Left hindlimb (tissue), 1 donor: ENCODE measurements at places on chromosomes 5 and 9.

DNA sequence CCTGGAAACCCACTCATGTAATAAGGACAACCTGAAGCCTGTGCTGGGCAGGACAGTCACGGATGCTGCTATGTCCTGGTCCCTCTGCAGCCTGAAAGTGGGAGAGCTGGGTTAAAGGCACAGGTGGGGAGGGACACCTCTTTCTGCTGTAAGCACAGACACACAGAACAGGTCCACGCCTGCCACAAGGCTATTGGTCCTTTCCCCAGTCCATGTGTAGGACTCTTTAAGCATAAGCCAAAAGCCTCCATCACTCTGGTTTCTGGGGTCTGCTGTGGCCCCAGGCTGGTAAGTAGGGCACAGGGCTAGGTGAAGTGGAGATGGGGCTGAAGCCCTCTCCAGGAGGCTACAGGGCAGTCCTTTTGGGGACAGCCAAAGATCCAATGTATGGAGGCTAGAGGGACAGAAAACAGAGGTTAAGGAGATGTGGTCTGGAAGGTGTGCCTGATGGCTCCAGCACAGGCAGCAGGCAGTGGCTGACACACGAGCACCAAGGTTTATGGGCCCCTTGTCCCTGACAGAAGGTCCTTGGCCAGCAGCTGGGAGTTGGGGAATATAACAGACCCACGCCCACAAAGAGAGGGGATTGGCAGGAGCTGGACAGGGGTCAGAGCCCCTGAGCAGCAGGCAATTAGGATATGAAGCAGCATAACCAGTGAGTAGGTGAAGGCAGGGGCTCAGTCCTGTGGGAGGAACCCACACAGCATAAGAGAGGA lies 203.6 kb upstream of the MVB12B start:
- DNase-seq = no peak

DNA sequence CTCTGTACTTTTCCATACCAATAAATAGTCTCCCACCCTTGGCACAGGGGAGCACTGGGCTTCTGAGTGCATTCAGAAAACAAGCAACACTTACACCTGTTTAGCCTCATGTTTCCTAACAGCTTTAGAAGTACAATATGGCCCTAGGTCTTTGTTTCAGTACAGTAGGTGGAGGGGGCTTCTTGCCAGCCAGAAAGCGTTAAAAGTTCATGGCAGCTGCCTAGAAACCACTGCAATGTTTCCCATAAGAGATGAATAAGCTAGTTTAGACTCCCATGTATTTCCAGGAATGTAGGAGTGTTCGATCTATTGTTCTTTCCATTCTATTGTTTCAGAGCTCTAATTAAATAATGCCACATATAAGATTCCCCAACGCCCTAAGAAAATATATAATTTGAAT lies 444.8 kb downstream of the ARHGEF28 start:
- no peak for DNase-seq

DNA sequence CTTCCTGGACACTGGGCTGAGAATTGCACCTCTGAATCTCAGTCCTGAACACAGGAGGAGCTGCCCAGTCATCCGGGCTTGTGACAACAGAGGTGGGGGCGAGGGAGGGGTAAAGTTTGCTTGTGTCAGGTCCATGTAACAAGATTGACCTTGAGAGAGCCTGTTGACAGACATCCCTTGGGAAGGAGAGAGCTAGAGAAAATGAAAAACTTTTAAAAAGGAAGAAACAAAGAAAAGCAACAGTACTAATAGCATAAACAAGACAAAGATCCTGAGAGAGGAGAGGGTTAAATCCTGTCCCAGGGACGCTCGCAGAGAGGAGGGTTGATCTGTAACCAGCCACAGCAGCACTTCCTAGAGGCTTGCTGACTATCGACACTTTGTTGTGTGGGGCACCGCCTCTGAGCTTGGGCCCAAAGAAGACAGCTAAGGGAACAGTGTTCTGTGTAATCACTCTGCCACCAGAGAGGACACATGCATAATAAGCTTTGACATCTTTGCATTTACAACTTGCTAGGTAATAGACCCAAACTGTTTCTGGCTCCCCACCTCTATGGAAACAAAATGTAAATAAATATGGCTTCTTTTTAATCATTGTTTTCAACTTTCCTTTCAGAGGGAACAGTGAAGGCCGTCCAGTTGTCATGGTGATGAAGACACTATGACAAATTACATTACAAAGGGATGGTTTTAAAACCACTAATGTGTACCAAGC lies 363.7 kb downstream of the CSNK1G3 start:
- no peak for DNase-seq

GRCh38 chr5:87686975-87687374 lies 274.2 kb upstream of the CCNH start:
- no peak for DNase-seq

- DNase-seq = no peak
These were observed 93.2 kb downstream of the FNBP1 start for GRCh38 chr9:129949821-129950220.

DNA sequence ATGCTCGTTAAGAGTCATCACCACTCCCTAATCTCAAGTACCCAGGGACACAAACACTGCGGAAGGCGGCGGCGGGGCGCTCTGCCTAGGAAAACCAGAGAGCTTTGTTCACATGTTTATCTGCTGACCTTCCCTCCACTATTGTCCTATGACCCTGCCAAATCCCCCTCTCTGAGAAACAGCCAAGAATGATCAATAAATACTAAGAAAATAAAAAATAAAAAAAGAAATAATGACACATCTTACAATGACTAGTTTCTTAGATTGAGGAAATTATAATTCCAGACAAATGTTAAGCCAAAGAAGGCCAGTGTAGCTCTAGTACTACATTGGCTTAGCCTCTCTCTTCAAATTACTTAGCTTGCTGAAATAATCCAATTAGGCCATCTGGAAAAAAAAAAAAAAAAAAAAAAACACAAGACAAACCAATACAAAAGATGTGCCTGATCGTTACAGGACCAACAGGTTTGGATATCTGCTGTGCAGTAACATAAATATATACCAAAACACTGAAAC lies 58.0 kb downstream of the ANXA2R start:
- DNase-seq = no peak

DNA sequence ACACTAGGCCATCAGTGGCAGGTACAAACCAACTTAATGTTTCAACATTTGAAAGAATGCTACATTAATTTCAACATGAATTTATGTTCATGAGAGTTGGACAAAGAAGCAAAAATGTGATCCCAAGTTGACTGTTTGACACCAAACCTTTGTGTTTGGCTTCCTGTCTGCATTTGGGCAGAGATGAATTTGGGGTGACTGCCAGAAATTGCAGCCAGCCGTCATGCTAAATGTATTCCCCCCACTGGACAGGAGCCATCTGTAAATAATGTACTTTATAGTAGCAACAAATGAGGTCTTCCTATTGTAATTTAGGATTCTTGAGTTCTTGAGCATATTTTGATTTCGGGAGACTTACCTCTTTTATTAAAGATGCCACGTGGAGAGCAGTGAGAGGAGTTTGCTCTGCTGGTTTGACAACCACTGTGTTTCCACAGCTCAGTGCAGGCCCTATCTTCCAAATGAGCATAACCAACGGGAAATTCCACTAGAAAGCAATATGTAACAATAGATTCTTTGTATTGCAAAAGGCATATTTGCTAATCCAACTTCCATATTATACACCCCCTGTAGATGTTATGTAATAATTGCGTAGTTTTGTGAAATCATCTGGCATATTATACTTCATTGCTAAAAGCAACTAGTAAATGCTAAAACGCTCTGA lies 27.6 kb downstream of the ALDH1A1 start:
- peak; percentile 27 for DNase-seq

GRCh38 chr5:173003360-173003759 lies 19.8 kb downstream of the ATP6V0E1 start:
- no peak for DNase-seq

- DNase-seq = no peak
These were observed 141.5 kb downstream of the KDM4C start for GRCh38 chr9:6899274-6899673.

GRCh38 chr5:136805466-136805865 lies 440.1 kb upstream of the TRPC7 start:
- DNase-seq = no peak

- no peak for DNase-seq
These were observed 100.4 kb upstream of the SAP30L start for GRCh38 chr5:154345255-154345952.

- DNase-seq = no peak
These were observed 186.3 kb downstream of the ZNF462 start for GRCh38 chr9:107049046-107049802.

GRCh38 chr9:95966306-95966705 lies 90.8 kb downstream of the ERCC6L2 start:
- DNase-seq = no peak

DNA sequence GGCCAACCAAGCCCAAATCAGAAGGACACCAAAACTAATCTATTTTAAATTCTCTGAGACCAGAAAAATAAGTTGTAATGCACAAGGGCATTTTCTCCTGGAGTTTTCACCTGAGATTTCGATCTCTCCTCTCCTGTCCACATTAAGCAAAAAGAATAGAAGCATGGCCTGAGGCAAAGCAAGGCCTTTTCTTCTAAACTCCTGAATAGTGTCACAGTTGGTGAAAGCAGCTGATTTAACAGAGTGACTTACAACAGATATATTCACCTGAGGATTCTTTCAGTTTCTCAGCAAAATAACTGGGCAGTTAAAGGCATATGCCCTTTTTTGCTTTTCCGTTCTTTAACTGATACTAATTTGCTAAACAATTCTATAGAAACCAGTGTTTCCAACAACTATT lies 547.7 kb downstream of the EFNA5 start:
- DNase-seq = no peak

DNA sequence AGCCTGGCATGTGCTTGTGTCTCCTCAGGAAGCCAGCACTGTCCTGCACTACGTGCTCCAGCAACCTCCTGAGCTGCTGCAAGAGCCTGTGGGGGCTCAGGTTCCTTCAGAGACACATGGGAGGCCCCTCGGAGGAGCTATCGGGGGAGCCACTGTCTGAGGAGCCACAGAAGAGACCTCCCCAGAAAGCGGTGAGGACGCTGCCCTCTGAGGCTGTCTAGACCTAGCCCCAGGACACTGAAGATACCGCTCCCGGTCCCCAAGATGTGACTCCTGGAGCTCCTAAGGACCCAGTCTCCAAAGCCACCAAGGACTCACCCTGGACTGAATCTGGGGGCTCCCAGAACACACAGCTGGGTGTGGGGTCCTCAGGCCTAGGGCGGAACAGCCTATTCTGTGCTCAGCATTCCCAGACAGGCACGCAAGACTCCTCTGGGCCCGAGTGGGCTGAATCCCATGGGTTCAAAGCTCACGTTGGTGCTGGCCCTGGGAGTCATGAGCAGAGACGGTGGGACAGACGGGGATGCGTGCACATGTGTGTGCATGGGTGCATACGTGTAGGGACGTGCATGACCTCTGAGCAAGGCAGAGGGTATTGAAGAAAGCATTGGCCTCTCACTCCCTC lies 50.0 kb downstream of the HRH2 start:
- no peak for DNase-seq

DNA sequence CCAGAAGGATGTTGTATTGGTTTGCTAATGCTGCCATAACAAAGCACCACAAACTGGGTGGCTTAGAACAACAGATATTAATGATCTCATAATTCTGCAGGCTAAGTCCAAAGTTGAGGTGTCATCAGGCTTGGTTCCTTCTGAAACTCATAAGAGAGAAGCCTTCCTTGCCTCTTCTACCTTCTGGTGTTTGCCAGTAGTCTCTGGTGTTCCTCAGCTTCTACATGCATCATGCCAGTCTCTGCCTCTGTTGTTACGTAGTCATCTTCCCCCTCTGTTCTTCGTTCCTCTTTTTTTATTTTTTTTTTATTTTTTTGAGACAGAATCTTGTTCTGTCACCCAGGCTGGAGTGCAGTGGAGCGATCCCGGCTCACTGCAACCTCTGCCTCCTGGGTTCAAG lies 61.8 kb downstream of the LRRC70 start:
- DNase-seq = no peak

GRCh38 chr5:107425541-107426031 lies 245.2 kb downstream of the EFNA5 start:
- no peak for DNase-seq

- DNase-seq = no peak
These were observed 109.7 kb downstream of the MLLT3 start for GRCh38 chr9:20512636-20513035.

DNA sequence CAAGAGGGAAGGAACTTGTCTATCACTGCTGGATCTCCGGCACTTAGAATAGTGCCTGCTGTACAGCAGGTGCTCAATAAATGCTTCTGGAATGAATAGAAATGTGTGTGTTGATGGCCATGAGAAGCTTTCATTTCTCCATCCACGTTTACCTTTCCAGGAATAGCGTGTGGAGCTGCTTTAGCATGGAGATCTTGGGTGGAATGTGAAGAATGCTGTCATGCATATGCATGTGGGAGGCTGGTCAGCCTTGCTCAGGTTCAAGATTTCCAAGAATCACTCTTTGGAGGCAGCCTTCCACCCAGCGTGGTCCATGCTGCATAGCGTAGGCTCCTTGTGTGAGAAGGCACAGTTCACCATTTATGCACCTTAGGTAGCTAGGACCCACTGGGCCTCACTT lies 19.2 kb downstream of the COL15A1 start:
- no peak for DNase-seq

GRCh38 chr9:13429301-13430190 lies 150.1 kb upstream of the MPDZ start:
- DNase-seq = no peak

GRCh38 chr5:152331006-152331405 lies 74.1 kb downstream of the NMUR2 start:
- no peak for DNase-seq

GRCh38 chr5:61273279-61273975 lies 58.6 kb upstream of the ZSWIM6 start:
- DNase-seq = no peak

GRCh38 chr9:112013266-112013665 lies 116.7 kb downstream of the UGCG start:
- no peak for DNase-seq

- DNase-seq = no peak
These were observed 255.2 kb downstream of the DEPDC1B start for GRCh38 chr5:60444661-60445360.

DNA sequence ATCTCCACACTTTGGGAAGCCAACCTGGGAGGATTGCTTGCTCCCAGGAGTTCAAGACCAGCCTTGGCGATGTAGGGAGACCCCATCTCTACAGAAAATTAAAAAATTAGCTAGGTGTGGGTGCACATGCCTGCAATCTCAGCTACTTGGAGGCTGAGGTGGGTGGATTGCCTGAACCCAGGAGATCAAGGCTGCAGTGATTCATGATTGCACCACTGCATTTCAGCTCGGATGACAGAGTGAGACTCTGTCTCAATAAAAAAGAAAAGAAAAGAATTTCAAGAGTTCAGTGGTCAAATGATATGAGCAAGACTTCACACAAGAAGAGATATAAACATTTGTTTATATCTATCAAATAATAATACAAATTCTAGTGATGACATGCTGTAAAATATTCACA lies 23.0 kb upstream of the MTAP start:
- DNase-seq = no peak

GRCh38 chr5:1387059-1387755 lies 42.3 kb upstream of the CLPTM1L start:
- no peak for DNase-seq

GRCh38 chr5:136197462-136198142 lies 4.6 kb upstream of the SMIM32 start:
- no peak for DNase-seq

DNA sequence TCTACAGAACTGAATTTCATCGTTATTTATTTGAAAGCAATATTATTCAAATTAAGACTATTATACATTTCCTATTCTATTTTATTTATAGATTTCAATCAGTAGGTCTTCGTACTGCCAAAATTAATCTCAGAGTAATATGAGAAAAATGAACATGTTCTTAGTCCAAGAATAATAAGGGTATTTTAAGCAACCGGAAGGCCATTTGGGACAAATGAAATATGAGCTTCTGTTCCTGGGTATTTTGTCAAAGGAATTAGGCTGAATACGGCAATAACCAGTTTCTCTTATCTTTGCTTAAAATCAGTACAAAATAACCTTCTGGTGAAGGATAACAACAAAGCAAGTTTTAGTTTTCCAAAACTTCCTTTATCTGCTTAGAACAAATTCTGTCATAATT lies 410.3 kb upstream of the PRR16 start:
- DNase-seq = no peak
